ENCODE measurements at places on chromosomes 13 and 19.

GRCh38 chr13:73250061-73250460 lies 191.3 kb downstream of the KLF5 start:
- no peaks in the 10 kb centered on the region for H3K27me3 ChIP-seq
- H3K4me3 ChIP-seq, result no peak overlapping the region
- DNase-seq, result no peak
- H3K4me1 ChIP-seq, result no peaks in the 10 kb centered on the region
- no peak overlapping the region for H3K27ac ChIP-seq
- no peaks in the 10 kb centered on the region for H3K36me3 ChIP-seq

DNA sequence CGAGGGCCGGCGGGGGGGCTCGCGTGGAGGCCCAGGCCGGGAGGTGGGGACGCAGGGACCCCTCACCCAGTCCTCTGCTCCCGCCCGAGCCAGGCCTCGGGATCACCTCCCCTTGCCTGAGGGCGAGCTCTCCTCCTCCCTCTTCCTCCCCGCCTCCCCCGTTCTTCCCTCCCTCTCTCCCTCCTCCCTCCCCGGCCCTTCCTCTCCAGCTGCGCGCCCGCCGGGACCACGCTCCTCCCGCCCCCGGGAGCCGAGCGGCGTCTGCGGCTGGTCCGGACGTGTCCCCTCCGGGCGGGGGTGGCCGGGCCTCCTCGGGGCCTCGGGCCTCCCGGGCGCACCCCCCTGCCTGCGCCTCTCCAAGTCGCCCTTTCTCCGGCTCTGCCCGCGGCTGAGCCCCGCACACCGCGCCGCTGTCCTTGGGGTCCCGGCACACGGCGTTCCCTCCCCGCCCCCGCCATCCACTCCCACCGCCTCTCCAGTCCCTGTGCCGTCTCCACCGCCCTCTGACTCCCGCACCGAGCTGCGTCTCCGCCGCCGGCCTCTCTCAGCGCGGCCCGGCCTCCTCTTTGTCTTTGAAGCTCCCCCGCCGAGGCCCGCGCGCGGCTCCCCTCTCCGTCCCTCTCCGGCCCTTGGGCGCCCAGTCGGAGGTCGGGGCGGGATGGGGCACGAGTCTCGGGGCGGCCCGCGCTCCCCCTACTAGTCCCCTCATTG lies 5.7 kb downstream of the SOX1 start:
- H3K27ac ChIP-seq, result peak overlapping the region; percentile 82
- DNase-seq, result peak; percentile 79
- peak overlapping the region; percentile 88 for H3K4me3 ChIP-seq
- H3K4me1 ChIP-seq, result peaks cover 59% of the 10 kb centered on the region
- H3K27me3 ChIP-seq, result peaks cover 55% of the 10 kb centered on the region
- peaks cover 20% of the 10 kb centered on the region for H3K36me3 ChIP-seq

DNA sequence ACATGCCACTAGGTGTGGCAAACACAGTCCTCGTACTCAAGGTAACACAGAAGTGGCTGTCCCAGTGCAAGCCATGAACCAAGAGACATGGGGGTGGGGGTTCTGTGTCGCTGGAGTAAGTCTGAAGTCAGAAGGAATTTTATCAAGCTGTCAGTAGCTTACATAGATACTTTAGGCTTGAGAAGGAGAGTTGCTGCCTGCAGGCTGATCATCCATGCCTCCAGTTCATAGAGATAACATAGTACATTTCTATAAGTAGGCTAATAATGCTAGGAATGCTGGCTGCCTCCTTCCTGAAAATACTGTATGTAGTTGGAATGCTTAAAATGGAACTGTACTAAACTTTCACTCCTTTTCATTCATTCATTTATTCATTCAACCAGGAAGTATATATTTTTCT lies 70.1 kb downstream of the CAB39L start:
- H3K27me3 ChIP-seq, result no peaks in the 10 kb centered on the region
- H3K36me3 ChIP-seq, result no peaks in the 10 kb centered on the region
- no peak overlapping the region for H3K4me3 ChIP-seq

DNA sequence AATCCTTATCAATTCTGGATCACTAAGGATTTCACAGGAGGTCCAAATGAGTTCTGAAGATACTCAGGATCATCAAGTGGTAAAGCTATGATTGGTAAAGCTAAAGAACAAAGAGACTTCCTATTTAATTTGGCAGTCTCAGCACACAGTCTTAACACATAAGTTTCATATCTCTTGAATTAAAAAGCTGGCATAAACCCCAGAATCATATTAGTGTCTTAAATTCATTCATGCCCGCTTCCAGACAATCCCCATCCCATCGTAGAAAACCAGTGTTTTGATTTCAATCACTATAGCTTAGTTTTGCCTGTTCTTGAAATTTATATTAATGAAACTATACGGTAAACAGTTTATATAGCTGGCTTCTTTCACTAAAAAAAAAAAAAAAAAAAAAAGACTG lies 278.7 kb downstream of the DIAPH3 start:
- H3K4me3 ChIP-seq, result no peak overlapping the region
- H3K27ac ChIP-seq, result no peak overlapping the region
- H3K4me1 ChIP-seq, result no peaks in the 10 kb centered on the region
- no peaks in the 10 kb centered on the region for H3K27me3 ChIP-seq

GRCh38 chr13:107713314-107713713 lies 502.0 kb downstream of the LIG4 start:
- H3K36me3 ChIP-seq, result no peaks in the 10 kb centered on the region
- H3K27ac ChIP-seq, result no peak overlapping the region
- no peaks in the 10 kb centered on the region for H3K27me3 ChIP-seq
- no peak for DNase-seq

- H3K27me3 ChIP-seq, result peaks cover 21% of the 10 kb centered on the region
- H3K36me3 ChIP-seq, result no peaks in the 10 kb centered on the region
- no peak for DNase-seq
- no peak overlapping the region for H3K4me3 ChIP-seq
- no peak overlapping the region for H3K27ac ChIP-seq
Observed at GRCh38 chr19:42473686-42474085, 30.9 kb upstream of the CXCL17 start.

DNA sequence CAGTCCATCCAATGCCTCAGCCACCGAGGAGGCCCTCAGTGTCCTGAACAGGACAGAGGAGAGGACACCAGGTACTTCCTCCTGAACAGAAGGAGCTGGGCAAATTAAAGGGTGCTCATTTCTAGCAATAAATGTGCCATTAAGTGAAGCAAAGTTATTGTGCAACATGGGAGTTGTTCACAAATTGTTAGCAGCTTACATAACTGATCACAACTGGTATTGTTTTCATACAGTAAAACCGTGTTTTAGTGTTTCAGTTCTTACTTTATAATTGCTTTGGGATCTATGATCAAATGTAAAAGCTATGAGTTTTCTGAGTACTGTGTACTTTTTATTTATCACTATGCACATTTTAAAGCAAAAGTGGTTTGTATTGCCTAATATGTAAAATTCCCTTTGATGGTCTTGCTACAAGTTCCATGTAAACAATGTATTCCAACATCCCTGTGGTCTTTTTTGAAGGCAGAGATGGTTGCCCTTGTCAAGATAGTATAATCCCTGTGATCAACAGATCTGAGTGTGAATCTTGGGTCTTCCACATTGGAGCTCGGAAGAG lies 263.1 kb downstream of the FGF14 start:
- no peaks in the 10 kb centered on the region for H3K4me1 ChIP-seq
- DNase-seq, result no peak
- H3K27me3 ChIP-seq, result peaks cover 2% of the 10 kb centered on the region
- no peak overlapping the region for H3K27ac ChIP-seq
- no peaks in the 10 kb centered on the region for H3K36me3 ChIP-seq

DNA sequence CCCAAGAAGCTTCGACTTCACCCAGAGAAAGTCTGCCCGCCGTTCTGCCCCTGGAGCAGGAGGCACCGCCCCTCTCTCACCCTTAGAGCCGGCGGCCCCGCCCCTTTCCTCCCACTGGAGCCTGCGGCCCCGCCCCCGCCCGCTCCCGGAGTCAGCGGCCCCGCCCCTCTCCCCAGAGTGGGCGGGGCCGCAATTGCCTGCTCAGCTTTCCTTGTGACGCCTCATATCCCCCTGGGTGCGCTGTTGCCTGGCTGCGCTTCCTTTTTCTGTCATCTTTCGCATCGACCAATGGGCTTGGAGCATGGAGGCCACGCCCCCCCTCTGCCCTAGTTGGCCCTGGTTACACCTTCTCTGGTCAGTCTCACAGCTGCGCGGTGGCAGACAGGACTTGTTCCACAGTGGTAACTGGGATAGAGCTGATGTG lies 38.2 kb upstream of the ZNF492 start:
- no peak overlapping the region for H3K4me3 ChIP-seq
- H3K27me3 ChIP-seq, result no peaks in the 10 kb centered on the region
- no peak for DNase-seq
- peaks cover 5% of the 10 kb centered on the region for H3K36me3 ChIP-seq

DNA sequence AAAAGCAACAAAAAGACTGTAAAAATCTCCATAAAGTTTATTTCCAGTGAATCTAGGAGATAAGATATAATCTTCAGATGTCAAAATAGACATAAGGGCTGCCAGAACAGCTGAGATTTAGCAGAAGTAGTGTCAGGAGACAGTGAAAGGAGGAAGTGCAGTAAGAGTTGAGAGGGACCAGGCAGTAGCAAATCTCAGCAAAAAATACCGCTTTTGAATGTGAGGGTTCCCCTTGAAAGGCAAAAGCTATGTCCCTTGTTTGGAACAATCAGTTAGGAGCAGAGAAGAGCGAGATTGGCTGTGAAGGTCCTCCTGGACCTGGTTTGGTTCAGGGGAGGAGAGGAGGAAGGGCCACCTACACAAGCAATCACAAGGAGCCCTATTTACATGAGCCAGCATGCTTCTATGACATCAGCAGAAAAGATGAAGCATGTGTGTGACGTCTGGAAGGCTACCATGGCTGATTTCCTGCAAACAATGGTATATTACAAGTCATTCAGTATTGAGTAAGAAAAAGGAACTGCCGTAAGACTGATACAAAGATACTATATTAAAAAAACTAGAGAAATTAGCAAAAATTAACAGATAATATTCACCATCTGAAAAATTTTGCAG lies 98.9 kb upstream of the SIAH3 start:
- no peak overlapping the region for H3K4me3 ChIP-seq
- H3K27me3 ChIP-seq, result no peaks in the 10 kb centered on the region
- H3K36me3 ChIP-seq, result peaks cover 18% of the 10 kb centered on the region
- no peak overlapping the region for H3K27ac ChIP-seq

DNA sequence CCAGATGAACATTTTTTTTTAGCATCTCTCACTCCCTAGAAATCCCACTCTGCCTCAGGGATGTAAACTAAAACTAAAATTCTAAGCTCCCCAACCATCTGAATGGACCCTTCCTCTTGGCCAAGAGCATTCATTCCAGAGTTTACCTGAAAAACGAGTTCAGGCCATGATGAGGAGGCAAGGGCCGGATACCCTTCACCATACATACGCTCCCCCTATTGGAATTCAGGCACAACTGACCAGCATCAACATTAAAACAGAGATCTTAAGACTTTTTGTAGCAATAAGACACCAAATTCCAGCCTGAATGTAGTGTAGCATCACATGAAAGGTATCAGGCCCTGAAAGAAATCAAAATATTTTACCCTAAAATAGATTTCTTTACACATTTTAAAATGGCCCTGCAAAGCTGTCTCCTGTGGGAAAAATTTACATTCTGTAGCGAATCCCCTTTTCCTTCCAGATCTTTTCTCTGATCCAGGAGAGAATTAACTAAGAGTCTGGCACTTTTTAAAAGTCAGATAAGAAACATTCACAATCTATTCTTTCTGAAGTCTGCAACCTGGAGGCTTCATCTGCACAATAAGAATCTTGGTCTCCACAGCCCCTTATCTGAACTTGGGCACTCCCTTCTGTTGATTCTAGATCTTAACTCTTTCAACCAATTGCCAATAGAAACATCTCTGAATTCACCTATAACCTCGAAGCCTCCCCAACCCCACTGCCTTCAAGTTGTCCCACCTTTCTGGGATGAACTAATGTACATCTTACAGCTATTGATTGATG lies 888.5 kb downstream of the UQCRFS1 start:
- no peaks in the 10 kb centered on the region for H3K36me3 ChIP-seq
- no peak for DNase-seq
- H3K27me3 ChIP-seq, result peaks cover 27% of the 10 kb centered on the region
- no peak overlapping the region for H3K4me3 ChIP-seq
- no peak overlapping the region for H3K27ac ChIP-seq

GRCh38 chr19:53004242-53004641 lies 9.5 kb upstream of the ERVV-1 start:
- no peak for DNase-seq
- peaks cover 7% of the 10 kb centered on the region for H3K36me3 ChIP-seq
- H3K27me3 ChIP-seq, result no peaks in the 10 kb centered on the region
- H3K4me1 ChIP-seq, result no peaks in the 10 kb centered on the region
- no peak overlapping the region for H3K27ac ChIP-seq

DNA sequence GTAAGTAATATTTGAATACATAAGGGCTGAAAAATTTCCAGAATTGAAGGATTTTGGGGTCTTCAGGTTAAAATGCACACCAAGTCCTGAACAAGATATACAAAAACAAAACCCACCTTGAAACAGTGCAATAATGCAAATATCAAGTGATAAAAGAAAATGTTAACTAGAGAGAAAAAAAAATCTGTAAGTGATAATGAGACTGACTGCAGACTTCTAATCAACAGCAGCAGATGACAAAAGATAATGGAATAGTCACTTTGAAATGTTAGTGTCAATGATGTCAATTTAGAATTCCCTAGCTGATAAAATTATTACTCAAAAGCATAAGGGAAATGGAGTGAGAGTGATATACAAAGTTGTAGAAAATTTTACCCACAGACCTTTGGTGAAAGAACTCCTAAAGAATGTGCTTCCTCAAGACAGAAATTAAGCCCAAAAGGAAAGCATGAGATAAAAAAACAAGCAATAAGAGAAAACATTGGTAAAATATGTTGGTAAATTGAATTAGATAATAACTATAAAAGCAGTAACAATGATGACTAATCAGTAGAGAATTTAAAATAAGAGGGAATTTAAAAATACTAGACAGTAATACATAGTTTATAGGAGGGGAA lies 12.4 kb upstream of the DGKH start:
- peaks cover 17% of the 10 kb centered on the region for H3K27me3 ChIP-seq
- no peak for DNase-seq
- H3K4me1 ChIP-seq, result peaks cover 15% of the 10 kb centered on the region
- H3K36me3 ChIP-seq, result peaks cover 7% of the 10 kb centered on the region
- no peak overlapping the region for H3K27ac ChIP-seq
